Hippocampal formation (tissue), 2 donors: ENCODE measurements at places on chromosomes 11 and 22.

DNA sequence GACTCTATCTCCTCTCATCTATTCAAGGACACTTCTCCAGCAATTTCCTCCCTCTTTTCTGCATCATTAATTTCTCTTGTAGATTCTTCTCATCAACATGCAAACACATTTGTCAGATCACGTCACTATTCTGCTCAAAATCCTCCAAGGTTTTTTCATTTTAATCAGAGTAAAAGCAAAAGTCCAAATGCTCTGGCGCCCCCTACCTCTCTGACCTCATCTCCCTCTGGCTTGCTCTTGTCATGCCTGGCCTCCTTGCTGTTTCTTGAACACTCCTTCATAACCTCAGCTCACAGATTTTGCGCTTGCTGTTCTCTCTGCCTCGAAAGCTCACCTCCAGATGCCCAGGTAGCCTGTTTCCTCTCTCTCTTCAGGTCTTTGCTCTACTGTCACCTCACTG is 22.4 kb downstream of the RTCB start:
- no peak for DNase-seq

DNA sequence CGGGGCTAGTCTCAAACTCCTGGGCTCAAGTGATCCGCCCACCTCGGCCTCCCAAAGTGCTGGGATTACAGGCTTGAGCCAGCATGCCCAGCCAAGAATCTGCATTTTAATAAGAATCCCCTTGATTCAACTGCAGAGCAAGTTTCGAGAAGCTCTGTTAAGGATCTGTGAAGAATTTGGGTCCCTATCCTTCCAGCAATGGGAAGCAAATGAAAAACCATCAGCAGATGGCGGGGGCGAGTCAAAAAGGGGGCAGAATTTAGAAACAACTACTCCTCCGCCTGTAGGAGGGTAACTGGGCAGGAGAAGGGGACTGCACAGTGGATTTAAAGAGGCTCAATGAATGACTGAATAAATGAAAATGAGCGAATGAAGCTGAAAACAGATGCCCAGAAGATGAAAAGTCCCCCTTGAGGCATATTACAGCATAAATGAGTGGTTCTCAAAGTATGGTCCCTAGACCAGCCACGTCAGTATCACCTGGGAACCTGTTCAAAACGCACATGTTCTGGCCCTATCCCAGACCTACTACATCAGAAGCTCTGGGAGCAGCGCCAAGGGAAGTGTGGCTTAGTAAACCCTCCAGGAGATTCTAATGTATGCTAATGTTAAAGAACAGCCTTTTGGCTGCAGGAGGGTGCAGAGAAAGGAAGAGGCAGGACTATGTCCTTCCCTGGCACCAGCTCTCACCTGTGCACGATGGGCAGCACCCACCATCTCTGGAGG is 15.0 kb downstream of the VWCE start:
- DNase-seq: no peak

DNA sequence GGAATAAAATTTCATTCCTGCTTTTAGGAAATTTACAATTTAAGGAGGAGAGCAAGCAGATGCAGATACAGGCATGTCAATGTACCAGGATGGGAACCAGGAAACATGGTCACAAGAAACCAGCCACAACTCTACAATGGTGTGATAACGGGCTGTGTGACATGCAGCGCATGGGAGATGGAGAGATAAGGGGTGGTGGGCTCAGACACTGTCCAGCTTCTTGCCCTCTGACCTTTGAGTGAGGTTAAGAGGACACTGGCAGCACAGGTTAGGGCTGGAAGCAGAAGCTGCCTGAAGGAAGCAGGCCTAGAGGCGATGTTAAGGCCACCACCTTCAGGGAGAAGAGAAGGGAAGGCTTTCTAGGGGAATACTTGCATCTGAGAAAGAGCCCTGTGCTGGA is 2.3 kb upstream of the SORL1-AS1 start:
- no peak for DNase-seq

DNA sequence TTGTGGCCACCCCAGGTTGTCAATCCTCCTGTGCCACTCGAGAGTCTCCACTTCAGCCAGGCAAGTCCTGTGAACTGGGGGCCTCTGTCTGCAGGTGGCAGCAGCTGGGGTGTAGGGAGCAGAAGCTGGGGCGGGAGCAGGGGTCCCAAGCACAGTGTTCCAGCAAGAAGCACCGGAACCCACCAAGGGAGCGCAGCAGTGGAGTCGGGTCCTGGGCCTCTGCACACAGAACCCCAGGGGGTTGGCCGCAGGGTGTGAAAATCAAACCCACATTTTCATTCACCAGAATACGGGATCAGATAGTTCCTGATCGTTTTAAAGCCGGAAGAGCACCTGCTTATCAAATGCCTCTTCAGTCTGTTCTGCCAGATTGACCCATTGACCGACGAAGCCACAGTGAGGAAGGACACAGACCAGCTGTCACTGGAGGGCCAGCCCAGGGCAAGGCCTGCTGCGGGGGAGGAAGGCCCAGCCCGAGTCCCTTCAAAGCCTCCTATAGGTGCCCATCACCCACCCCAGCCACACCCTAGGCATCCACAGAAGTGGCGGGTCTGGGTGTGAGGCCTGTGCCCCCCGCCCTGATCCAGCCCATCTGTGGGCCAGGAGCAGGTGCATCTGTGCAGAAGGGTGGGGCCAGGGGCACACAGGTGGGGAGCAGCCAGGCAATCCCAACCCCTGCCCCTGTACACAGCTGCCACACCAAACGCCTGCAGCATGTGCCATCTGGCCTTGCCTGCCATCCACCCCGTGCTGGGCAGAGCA is 34.1 kb downstream of the RSPH14 start:
- DNase-seq: no peak

- no peak for DNase-seq
These were observed 53.4 kb upstream of the SPATA19 start for GRCh38 chr11:133898770-133899115.

DNA sequence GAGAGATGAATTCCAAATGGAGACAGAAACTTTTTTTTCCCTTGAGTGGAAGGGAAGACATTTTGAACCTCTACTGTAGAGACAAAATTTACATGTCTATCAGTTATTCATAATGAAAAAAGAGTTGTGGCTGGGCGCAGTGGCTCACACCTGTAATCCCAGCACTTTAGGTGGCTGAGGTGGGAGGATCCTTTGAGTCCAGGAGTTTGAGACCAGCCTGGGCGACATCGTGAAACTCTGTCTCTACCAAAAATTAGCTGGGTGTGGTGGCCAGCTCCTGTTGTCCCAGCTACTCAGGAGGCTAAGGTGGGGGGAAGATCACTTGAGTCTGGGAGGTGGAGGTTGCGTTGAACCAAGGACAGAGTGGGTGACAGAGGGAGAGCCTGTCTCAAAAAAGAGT is 4.1 kb downstream of the EED start:
- no peak for DNase-seq

DNA sequence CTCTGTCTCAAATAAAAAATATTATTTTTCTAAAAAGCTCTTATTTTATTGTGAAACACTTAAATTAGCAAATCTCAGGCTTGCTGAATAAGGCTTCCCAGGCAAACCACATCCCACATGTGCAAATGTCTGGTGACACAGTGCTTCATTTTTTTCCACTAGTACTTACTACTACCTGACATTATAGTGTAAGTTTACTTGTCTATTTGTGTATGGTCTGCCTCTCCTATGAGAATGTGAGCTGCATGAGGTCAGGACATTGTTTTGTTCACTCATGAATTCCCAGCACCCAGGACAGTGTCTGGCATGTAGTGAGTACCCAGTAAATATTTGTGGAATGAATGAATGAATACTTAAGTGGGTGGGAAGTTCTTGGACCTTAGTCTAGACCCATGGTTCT is 103.1 kb downstream of the PTPRJ start:
- no peak for DNase-seq

DNA sequence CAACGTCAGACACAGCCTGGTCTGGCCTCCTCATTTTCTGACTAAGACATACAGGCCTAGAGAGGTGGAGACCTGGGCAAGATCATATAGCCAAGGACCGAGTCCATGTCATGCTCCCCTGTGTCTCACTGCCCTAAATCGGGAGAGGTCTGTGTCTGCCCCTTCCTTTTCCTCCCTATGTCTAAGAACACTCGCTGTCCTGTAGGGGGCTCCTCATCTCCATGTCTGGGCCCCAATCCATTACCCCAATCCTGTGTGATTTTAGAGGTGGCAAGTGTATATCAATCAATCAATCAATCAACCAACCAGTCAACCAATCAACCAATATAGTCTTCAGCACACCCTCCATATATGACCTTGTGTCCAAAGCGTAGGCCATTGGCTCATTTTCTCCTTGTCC is 125.7 kb downstream of the KIRREL3 start:
- DNase-seq: no peak

DNA sequence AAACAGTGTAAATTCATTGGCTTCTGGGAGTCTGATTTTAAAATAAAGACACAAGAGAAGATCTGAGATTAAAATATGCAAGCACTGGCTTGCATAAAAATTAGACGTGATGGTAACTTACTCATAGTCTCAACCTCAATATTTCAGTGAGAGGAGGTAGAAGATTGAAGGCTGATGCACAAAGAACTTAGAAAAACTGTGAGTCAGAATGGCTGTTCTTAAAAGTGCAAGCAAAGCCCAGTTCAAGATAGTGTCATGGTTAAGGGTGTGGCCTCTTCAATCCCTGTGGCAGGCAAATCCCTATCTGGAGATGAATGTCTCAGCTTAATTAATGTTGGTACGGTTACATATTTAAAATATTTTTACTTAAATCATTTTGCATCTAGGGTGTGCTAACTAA is 33.6 kb upstream of the FIBIN start:
- no peak for DNase-seq

DNA sequence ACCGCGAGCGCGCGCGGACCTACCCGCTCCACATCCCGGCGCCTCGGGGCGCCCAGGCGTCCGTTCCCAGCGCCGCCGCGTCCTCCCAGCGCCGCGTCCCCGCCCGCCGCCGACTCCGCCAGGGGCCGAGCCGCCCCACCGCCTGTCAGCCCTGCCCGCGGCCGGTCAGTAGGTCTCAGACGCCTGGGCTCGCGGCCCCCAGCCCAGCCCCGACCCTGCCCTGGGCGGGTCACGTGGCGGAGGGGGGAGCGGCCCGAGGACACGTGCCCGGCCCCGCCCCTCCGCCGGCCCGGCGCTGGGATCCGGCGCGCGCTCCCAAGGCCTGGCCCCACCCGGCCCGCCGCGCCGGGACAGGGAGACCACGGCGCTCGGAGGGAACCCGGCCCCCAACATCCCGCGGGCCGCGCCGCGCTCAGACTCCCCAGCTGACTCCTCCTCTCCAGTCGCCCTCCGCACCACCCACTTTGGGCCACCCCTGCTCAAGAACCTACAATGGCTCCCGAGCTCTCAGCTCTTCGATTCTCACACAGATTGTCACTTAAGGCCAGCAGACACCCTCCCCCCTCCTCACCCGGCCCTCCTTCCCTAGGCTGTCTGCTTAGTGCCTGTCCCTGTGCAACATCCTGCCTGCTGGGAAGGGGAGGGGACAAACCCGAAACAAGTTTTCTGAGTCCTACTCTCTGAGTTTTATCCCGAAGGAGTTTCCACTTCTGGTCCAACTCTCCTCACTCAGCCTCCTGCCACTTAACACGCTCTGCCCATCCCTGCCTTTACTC is at the start of gene RAB3IL1:
Gene RAB3IL1, minus strand, starts transcription at position 233 of the 776 bp plus-strand sequence. Its CDS starts 199 bp downstream, at position 34.
- DNase-seq: peak; percentile 42

DNA sequence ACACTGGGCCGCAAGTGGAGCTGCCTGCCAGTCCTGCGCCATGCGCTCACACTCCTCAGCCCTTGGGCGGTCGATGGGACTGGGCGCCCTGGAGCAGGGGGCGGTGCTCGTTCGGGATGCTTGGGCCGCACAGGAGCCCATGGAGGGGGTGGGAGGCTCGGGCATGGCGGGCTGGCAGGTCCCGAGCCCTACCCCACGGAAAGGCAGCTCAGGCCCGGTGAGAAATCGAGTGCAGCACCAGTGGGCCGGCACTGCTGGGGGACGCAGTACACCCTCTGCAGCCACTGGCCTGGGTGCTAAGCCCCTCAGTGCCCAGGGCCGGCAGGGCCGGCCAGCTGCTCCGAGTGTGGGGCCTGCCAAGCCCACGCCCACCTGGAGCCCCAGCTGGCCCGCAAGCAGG is 328.7 kb upstream of the LRRC4C start:
- DNase-seq: no peak

DNA sequence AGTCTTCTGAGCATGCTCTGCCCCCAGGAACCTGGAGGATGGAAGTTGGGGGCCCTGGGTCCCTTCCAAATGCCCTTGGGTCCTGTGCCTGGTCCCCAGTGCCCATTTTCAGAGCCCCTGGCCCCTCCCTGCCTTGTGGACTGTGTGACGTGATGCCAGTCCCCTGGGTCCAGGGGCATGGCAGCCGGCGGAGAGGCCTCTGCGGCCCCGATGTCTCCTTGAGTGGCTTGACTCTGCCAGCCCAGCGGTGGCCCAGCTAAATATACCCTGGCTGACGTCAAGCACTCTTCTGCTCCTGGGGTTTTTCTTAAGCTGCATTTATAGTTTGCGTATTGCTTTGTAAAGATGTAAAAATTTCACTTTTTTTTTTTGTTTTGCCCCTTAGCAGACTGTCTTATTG is 35.2 kb upstream of the PARVG start:
- DNase-seq: no peak

- DNase-seq: no peak
These were observed 9.2 kb upstream of the AIFM3 start for GRCh38 chr22:20957683-20958431.

DNA sequence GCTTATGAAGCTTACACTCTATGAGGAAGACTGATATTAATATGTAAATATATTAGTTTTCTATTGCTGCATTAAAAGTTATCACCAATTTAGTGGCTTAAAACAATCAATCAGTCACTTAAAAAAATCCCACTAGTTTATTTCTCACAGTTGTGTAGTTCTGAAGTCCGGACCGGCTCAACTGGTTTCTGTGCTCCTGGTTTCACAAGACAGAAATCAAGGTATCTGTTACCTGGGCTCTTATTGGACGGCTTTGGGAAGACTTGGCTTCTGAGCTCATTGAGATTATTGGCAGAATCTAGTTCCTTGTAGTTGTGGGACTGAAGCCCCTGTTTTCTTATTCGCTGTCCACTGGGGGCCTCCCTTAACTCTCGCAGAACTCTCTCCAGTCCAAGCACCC is 343.0 kb downstream of the RAB38 start:
- no peak for DNase-seq

- DNase-seq: no peak
These were observed 16.4 kb upstream of the CTSC start for GRCh38 chr11:88353835-88354496.

DNA sequence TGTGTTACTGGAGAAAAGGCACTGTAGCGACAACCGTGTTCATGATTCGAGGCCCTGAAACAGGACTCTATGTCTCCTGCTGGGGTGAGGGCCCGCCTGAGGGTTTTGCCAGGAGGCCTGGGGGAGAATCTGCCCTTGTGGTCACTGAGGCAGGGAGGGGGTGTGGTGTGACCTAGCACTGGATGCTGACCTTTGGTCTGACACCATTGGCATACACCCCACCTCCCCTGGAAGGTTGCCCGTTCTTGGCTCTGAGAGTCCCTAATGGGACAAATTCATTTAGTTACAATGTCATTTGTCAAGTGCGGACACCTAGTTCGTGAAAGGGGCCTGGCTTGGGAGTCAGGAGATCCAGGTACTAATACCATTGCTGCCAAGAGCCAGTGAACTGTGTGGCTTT is 29.0 kb downstream of the NECTIN1 start:
- DNase-seq: no peak

DNA sequence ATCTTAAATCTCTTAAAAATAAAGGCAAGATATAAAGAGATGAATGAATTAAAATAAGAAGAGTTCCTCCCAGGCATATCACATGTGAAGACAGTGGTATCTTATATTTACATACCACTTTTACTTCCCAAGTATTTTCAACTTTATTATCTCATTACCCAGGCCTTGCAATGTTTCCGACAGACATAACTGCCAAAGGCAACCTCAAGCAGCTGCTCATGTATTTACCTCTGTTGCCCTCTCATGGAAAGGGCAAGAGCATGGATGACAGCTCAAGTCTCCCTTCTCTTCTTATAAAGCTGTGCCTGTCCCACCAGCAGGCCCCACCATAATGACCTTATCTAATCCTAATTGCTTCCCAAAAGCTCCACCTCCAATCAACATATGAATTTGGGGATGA is 894.2 kb downstream of the NTM start:
- DNase-seq: no peak
